ENCODE measurements at places on chromosomes 2 and 18.

- no peak for DNase-seq
These were observed 106.9 kb downstream of the SP3 start for GRCh38 chr2:173858291-173858731.

- no peak for DNase-seq
These were observed 39.3 kb upstream of the NRXN1 start for GRCh38 chr2:51071191-51071590.

- DNase-seq, result no peak
These were observed 167.8 kb downstream of the NRP2 start for GRCh38 chr2:205850132-205850531.

GRCh38 chr2:28688818-28689217, 62.8 kb upstream of the PPP1CB start:
- DNase-seq, result no peak

DNA sequence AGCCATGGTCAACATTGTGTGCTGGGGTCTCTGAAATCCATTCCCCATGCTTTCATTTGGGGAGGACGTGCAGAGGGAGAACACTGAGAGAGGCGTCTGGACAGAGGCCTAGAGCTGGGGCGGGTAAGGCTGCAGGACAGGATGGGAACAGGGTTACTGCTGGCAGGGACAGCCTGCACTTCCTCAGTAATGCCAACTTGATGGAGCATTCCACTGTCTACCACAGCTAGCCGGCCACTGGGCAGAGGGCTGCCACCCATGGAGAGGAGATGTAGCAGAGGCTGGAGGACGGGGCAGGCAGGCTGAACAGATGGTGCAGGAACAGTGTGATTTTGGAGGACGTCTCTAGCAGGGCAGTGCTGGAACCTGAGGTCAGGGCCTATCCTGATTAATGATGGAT, 29.3 kb downstream of the MRPL33 start:
- no peak for DNase-seq

- no peak for DNase-seq
These were observed 3.8 kb upstream of the GPR55 start for GRCh38 chr2:230928701-230929380.

GRCh38 chr2:15050483-15050882, 418.0 kb downstream of the LRATD1 start:
- no peak for DNase-seq

DNA sequence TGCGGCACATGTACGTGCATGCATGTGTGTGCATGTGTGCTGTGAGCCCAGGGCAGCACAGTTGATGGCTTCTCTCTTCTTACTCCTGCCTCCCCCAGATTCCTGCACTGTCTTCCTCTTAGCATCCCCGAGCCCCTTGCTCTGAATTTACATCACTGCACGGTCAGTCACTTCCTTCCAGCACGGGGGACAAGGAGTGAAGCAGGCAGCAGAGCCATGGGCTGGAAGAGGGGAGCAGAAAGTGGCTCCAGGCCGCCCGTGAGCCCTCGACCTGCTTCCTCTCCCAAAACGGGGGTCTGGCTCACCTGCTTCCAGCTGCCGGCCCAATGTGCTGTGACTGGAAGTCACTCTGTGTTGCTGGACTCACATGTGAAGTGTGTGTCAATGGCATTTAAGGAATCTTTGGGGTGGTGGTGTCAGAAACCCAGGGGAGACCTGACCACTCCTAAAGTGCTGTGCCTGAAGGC, 106.1 kb downstream of the FAM210A start:
- DNase-seq, result no peak

DNA sequence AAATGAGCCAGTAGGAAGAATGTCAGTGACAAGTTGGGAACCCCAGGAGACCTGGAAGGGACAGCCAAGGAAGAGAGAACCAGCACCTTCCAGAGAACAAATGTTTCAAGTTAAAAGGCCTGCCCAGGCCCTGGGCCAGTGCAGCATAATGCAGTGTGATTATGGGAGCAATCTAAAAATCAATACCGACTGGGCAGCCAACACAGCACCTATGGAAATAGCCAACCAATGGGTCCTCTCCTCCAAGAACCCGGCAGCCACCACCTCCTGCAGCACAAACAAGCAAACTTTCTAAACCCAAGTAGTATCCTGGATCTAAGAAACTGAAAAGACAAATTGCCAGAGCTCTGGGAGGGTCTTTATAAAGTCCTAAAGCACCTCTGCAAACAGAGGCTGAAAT, 71.7 kb downstream of the CLHC1 start:
- no peak for DNase-seq

GRCh38 chr18:7413906-7414305, 153.2 kb upstream of the PTPRM start:
- no peak for DNase-seq

DNA sequence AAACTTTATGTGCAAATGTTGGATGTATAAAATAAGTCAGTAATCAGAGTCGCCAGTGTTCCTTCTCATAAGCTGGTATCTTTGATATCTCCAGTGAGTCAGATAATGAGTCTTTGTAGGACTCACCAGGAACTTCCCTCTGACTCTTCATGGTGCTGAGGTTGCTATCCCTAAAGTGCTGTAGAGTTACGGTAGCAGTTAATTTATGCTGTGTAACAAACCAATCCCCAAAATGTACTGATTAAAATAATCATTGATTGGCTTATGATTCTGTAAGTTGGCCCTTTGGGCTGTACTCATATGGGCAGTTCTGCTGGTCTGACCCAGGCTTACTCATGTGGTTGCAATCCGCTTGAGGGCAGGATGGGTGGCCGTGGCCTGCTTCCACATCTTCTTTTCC, 43.8 kb downstream of the MAIP1 start:
- no peak for DNase-seq

DNA sequence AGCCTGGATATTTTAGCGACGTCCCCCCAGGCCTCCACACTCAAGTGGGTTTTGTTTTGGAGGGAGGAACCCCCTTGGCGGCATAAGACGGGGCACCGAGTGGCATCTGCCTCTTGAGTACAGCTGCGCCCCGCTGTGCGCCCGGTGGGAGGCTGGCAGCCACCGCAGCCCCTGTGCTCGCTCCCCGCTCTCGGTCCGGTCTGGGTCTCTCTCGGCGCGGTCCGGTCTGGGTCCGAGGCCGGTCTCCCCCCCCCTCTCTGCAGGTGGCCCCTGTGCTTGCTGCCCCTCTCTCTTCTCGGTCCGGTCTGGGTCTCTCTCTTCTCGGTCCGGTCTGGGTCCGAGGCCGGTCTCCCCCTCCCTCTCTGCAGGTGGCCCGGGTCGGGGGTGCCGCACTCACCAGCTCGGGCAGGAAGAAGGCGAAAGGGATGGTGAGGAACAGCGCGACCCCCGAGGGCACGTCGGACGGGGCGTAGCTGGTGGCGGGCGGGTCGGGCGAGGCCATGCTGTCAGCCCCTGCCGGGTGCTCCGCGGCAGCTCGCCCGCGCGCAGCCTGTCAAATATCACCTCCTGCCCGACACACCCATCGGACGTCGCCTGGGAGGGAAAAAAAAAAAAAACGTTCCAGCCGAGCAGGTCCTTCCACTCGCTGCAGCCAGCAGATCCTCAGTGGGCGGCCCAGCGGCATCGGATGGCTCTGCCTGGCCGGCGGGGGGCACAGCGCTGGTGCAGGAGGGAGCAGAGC, at the start of gene MALL:
MALL (minus strand) TSS at position 532 of the 742 bp plus-strand sequence; CDS start at position 502, 30 bp downstream.
- no peak for DNase-seq

- no peak for DNase-seq
These were observed 37.6 kb upstream of the SLC4A10 start for GRCh38 chr2:161586517-161587167.

GRCh38 chr2:240833724-240834285, 13.8 kb upstream of the KIF1A start:
- DNase-seq, result no peak

DNA sequence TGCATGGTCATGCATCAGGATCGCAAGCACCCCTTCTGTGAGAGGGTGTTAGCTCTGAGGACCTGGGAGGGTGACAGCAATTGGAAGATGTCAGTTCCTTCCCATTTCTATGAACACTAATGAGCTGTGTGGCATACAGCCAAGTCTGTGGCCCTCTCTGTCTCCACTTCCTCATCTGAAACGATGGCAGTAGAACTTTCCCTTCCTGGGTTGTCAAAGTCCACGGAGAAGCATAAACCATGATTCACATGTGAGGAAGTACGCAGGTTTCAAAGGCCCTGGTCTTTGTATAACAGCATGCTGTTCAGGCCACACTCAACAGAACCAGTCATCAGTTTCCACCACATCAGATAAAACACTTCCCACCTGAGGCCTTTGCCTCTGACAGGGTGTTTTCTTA, 167.4 kb upstream of the RAB6C start:
- DNase-seq, result no peak

DNA sequence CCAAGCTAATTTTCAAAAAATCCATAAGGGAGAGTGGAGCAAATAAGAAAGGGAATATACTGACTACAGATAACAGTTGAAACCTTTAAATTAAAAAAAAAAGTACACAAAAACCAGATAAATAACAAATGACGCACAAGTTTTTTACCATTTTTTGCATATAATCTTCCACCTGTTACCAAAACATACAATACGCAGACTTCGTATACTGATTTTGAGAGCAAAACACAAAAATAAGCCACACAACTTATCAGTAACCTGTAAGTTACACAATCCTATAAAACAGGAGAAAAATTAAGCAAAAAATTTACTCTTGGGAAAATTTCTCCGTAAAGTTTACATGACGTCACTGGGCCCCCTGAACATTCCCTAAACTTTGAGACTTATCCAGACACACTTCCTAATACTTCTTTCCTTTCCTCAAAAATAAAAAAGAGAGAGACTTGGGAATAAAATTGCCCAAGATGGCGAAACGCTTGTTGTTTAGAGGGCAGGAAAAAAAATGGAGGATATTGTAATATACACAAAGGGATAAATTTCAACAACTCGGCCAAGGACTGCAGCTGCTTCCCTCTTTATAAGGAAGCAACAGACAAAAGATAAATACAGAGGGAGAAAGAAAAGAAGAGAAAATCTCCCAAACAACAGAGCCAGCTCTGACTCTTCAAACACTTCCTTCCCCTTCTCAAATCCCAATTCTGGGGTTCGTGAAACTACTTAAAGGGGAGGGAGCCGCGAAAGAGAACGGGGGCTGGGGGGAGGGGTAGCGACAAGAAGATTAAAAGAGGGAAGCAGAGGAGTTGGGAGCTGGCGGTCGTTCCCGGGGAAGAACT, 1.6 kb downstream of the BAZ2B start:
- DNase-seq, result no peak

DNA sequence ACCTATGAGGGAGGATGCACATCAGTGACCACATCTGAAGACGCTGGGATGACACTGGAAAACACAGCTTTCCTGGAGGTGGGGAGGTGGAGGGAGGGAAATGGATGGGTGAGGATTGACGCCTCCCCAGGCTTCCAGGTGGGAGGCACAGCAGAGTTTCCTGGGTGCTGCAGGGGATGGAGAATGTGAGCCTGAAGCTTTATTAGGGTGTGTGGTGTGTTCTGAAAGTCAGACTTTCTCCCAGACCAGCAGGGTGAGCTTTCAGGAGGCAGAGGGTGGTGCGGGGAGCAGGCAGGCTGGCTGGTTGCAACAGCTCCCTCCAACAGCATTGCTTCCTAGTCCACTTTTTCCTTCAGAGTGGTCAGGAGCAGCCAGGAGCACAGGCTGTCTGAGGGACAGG, 263.1 kb downstream of the CELF4 start:
- DNase-seq, result no peak

GRCh38 chr2:197674591-197674990, 796 bp downstream of the RFTN2 start:
- no peak for DNase-seq

DNA sequence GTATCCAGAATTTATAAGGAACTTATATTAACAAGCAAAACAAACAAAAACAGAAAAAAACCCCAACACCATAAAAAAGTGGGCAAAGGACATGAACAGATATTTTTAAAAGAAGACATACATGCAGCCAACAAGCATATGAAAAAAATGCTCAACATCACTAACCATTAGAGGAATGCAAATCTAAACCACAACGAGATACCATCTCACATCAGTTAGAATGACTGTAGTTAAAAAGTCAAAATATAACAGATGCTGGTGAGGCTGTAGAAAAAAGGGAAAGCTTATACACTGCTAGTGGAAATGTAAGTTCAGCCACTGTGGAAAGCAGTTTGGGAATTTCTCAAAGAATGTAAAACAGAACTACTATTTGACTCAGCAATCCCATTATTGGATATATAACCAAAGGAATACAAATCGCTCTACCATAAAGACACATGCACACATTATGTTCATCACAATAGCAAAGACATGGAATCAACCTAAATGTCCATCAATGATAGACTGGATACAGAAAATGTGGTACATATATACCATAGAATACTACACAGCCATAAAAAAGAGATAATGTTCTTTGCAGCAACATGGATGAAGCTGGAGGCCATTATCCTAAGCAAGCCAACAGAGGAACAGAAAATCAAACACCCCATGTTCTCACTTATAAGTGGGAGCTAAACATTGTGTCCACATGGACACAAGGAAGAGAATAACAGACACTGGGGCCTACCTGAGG, 25.3 kb downstream of the PREPL start:
- DNase-seq, result no peak

DNA sequence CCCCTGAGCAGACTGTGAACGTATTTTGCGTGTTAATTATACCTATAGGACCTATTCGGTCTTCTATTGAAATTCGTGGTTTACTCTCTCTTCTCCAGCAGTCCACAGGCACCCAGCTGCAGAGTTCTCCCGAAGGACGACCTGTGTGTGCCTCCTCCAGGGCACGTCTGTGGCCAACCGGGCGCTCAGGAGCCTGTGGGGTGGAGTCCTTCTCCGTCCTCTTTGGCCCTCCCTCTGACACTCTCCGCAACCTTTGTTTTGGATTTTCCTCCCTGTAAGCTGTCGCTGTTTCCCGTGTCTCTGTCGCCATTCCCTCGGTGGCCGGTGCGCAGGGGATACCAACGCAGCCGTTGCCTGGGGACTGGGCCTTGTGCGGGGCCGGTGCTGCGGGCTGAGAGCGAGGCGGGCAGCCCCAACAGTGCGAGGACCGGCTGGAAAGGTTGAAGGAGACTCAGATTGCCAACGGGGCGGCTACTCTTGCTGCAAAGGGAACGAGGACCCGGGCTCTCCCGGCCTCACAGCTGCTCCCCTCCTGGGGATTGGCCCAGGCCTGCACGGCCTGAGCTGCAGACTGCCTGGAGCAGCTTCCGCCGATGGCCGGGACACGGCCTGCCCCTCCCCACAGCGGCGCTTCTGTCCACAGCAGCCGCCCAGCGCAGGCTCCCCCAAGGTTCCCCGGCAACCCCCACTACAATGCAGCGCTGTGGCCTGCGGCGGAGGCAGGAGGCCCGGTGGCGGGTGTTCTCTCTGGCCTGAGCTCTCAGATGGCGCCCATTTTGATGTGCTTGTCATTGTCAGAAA, 221.0 kb downstream of the MTX2 start:
- DNase-seq, result no peak

DNA sequence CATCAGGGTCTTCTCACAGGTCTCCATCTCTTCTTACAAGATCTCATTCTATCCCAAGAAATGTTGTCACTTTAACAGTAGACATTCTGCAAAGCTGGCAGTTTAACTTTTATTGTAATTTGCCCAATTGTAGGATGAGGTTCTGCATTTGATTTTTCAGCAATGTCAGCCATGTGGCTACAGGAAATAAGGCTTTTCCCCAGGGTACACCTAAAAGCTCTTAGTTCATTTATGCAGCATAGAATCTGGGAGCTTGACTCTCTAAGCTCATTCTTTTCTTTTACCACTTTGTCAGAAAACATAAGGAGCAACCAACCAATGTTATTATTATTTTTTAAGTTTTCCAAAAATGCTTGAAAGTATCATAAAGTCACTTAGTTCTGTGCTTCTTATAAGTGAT, 123.4 kb downstream of the CALCRL start:
- DNase-seq, result no peak
